Fibroblast of gingiva (primary cell): ENCODE measurements at places on chromosomes 6 and 20.

DNA sequence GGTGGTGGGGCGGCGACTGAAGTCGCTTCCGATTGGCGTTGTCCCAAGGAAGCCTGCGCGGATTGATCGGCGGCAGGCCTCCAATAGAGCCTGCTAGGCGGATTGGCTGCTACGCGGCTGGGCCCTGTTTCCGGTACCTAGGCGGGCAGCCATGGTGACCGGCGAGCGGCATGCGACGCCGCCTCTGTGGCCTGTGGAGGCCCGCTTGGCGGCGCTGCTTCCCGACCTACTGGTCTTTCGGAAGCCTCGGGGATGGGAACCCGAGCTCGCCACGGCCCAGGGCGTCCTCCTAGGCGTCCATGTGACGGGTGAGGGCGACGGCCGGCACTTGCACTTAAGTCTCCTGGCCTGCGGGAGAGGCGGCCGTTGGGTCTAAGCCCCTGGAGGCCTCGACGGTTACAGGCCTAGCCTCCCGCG lies 28.1 kb downstream of the NFYA start:
- DNase-seq: no peak

GRCh38 chr6:138101946-138102731 lies 5.1 kb downstream of the PERP start:
- no peak for DNase-seq

DNA sequence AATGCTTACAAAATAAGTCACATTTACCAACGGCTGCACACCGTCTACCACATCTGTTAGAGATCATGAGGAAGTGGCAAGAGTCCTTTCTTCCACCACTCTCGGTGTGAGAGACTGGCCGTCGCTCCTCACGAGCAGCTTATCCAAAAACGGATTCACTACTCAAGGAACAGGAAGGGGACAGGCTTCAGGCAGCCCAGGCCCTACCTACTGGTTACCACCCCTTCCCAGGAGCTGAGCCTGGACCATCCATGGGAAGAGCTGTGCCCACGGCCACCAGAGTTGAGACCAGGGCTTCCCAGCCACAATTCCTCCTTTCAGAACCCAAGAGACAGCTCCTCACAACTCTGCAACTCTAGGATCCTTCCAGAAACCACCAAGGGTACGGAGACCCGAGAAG lies 37.0 kb downstream of the FOXF2 start:
- no peak for DNase-seq

DNA sequence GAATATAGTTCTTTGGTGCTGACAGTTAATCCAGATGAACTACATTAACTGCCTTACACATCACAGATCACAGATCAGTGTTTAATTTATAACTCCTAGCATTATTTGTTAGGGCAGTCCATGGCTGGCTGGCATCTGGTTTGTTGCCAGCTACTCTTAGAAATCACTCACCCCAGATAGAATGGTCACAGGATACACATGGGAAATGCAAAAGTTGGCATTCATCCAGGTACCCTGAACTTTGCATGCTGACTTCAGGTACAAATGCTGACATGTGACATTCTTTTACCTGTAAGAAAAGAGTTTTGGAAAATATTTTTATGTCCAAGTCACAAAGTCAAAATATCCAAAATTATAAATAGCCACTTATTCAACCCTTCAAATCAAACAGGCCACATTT lies 20.2 kb downstream of the FBXL4 start:
- DNase-seq: no peak

DNA sequence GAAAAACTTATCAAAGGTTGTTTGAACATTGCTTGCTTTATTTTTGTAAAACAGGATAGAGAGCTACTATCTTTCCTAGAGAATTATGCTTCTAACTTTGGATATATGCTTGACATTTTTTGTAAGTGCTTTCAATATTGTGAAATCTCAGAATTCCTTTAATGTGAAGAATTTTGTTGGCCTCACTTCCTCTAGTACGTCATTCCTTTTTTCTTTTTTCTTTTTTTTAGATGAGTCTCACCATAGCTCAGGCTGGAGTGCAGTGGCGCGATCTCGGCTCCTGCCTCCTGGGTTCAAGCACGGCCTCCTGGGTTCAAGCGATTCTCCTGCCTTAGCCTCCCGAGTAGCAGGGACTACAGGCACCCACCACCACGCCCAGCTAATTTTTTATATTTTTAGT lies 668.1 kb downstream of the RFPL4B start:
- DNase-seq: peak; percentile 66

GRCh38 chr6:13447949-13448724 lies 39.3 kb downstream of the GFOD1 start:
- DNase-seq: no peak

- no peak for DNase-seq
Measured at GRCh38 chr6:112557961-112558360, 210.8 kb downstream of the RFPL4B start.

DNA sequence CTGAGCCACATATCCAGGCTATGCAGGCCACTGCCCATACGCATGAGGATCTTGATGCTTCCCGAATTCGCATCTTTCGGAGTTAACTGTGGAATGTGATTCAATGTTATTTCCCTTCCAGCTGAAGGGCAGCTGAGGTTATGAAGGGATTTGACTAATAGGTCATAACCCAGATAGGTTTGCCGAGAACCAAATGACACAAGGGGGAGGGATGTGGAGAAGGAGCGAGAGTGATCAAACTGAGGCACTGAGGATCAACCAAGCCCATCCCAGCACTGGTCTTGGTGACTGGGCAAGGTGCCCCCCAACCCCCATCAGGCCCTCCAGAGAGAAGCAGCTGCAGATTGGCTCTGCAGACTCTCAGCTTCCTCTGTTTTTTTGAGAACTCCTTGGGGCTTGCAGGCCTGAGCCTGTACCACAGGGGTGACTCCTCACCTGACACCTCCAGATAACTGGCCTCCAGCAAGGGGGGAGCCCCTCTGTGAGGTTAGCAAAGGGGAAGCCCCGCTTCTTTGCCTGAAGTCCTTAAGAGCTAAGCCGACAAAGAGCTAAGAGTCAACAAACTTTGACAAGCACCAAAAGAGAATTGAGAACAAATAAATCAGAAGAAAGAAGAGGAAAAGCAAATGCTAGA lies 185.9 kb downstream of the PDE7B start:
- no peak for DNase-seq

- DNase-seq: peak; percentile 14
Measured at GRCh38 chr20:1301031-1301529, 27.9 kb downstream of the SDCBP2 start.

- no peak for DNase-seq
Measured at GRCh38 chr6:42211726-42212125, 5.9 kb downstream of the MRPS10 start.

DNA sequence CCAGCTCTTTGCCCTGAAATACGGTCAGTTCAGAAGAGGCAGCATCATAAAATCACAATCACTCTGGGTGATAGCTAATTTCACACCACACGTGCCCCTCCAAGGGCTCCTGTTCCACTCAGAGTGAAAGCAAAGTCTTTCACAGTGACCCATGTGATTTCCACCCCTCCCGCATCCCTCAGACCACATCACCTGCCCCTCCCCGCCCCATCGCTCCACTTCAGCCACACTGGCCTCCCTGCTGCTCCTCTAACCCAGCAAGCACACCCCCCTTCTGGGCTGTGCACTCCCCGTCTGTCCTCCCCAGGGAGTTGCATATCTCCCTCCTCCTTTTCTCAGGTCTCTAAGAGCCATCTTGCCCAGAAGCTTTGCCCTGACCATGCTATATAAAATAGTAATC lies 74.5 kb downstream of the PSMG4 start:
- DNase-seq: no peak

GRCh38 chr6:109242029-109242428 lies 140.2 kb downstream of the CD164 start:
- DNase-seq: no peak

GRCh38 chr20:61295249-61295648 lies 43.2 kb downstream of the CDH4 start:
- peak; percentile 42 for DNase-seq

GRCh38 chr6:108039681-108040080 lies 34.9 kb downstream of the OSTM1 start:
- DNase-seq: no peak

DNA sequence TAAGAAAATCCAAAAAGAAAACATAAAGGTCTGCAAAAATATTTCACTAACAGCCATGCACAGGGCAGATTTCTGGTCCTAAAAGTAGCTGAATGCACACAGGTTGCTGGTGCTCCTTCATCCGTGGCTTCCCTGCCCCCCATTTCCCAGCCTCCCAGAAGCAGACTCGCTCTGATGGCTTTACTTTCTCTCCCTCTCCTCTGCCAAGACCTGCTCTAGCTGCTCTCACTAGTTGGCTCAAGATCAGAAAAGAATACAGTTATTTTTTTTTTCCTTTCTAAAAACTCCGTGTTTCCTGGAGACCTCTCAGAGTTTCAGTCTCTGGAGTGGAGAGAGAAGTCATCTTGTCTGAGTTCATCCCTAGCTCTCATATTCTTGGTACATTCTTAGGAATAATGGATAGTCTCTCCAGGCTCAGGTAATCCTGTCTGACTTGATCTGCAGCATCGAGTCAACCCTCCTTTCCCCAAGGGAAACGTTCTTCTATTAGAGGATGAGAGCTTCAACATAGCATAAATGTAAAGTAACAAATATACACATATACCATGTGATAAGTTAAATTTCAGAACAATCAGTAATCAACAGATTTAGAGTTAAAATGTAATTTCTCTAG lies 214.2 kb downstream of the TBC1D7 start:
- DNase-seq: no peak

DNA sequence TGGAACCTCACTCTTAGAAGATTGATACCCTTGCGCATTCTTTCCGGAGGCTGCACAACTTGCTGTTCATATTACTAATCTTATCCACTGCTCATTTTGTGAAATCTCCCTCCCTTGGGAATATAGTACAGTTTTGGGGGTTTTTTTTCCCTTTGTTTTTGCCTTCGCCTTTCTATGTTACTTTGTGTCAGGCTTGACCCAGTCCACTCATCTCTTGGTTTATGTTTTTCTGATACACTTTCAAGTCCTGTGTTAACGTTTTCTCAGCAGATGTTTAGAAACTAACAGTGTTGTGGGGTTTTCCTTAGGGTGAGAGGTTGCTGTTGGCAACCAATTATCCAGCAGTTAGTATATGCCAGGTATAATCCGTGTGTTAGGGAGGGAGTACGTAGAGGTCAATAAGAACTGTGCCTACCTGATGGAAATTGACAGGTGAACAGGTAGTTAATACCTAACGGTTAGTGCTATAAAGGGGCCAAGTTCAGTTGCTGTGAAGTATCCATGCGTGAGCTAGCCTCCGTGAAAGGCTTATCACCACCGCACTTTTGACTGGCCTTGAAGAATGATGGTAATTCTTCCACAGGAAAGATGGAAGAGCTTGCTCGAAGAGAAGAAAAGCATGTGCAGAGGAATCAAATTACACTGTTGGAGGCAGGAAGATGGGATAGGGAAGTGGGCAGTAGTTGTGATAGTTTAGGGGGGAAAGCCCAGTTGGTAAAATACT lies 1.4 kb downstream of the NFYA start:
- peak; percentile 19 for DNase-seq

- DNase-seq: no peak
Measured at GRCh38 chr6:6590530-6590929, 2.0 kb downstream of the LY86 start.

DNA sequence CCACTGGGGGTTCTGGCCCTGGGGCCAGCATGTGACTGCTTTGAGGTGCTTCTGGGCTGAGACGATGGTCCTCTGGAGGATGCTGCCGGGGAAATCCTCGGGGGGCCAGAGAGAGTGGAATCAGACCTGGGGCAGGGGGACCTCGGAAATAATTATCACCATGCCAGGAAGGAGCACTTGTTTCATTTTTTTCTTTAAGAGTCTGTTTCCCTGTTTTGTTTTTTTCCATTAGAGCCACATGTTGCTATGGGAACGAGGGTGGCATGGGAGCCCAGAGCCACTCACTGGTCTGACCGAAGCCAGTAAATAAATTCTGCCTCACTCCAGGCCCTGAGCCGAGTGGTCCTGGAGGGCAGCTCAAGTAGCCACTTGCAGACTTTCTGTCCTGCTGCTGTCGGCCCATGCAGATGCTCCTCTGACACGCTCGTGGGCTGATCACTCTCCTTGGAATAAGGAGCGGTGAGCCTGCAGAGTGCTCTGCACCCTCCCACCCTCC lies 365.1 kb downstream of the ZFAND3 start:
- no peak for DNase-seq

- DNase-seq: no peak
Measured at GRCh38 chr6:137877113-137877512, 10.1 kb downstream of the TNFAIP3 start.

GRCh38 chr20:29687438-29687837 lies 1570.0 kb upstream of the DEFB115 start:
- no peak for DNase-seq

DNA sequence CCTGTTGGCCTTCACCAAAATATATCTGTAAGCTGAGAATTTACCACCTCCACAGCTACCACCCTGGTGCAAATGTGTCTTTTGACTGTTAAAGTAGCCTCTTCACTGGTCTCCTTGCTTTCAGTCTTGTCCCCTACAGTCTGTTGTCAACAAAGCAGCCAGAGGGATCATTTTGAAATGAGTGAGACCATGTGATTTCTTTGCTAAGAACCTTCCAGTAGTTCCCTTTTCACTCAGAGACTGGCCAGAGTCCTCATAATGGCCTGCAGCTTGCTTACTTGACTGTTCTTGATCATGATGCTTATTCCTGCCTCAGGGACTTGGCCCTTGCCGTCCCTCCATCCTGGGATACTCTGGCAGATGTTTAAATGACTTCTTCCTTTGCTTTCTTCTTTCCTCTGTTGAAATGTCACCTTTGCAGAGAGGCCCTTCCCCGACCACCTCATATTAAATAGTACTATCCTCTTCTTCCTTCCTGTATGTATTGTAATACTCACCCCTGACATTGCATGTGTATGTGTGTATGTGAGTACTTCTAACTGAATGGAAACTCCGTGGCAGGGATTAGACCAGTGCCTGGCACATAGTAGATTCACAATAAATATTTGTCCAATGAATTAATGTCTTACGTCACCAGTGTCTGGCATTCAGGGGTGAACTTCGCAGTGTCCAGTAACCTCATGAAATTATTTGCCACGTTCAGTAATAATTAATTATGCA lies 5.0 kb downstream of the MANBAL start:
- DNase-seq: peak; percentile 44

DNA sequence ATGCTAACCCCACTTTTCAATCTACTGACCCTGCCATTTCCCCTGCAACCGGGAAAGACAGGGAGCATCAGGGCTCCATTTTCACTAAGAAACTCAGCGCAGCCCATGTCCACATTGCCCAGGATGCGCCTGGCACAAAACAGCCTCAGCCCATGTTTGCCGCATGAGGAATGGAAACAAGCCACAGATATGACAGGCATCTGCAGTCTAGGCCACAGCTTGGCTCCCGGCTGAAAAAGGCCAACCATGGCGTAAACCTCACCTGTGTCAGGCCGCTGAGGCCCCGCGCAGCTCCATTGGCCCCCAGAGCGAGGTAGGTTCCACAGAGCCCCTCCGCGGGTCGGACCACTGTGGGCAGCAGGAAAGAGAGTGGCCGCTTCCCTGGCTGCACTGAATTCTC lies 21.7 kb downstream of the GGT7 start:
- no peak for DNase-seq

- DNase-seq: no peak
Measured at GRCh38 chr6:152053332-152053731, 245.8 kb downstream of the ESR1 start.
